ENCODE measurements at places on chromosomes 2 and 18. TPM values are rescaled to one million over a fixed set of nuclear protein-coding genes. Genes with fewer than 3 reads are reported as not detected.

- DNase-seq: no peak
- no peaks in the 10 kb centered on the region for H3K27me3 ChIP-seq
- no peaks in the 10 kb centered on the region for H3K36me3 ChIP-seq
- peak overlapping the region; percentile 68 for H3K27ac ChIP-seq
These were observed 141.6 kb downstream of the HDAC4 start for GRCh38 chr2:239259173-239259572.

DNA sequence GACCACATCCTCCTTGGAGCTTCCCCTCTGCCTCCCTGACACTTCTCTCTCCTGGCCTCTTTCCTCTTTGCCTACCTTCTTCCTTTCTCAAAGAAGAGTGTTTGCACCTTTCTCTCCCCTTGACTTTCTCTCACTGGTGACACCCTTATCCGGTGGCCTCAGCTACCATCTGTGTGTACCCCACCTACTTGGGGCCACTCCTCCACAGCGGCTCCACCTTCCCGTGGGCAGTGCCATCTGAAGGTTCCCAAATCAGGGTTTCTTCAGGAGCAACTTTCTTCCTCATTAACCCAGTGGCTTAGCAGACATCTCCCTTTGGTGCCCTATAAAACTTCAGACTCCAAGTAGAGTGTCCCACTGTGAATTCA, 5.3 kb upstream of the NCL start:
- no peak overlapping the region for H3K4me3 ChIP-seq
- H3K27me3 ChIP-seq: no peaks in the 10 kb centered on the region
- DNase-seq: no peak
- no peaks in the 10 kb centered on the region for H3K36me3 ChIP-seq

DNA sequence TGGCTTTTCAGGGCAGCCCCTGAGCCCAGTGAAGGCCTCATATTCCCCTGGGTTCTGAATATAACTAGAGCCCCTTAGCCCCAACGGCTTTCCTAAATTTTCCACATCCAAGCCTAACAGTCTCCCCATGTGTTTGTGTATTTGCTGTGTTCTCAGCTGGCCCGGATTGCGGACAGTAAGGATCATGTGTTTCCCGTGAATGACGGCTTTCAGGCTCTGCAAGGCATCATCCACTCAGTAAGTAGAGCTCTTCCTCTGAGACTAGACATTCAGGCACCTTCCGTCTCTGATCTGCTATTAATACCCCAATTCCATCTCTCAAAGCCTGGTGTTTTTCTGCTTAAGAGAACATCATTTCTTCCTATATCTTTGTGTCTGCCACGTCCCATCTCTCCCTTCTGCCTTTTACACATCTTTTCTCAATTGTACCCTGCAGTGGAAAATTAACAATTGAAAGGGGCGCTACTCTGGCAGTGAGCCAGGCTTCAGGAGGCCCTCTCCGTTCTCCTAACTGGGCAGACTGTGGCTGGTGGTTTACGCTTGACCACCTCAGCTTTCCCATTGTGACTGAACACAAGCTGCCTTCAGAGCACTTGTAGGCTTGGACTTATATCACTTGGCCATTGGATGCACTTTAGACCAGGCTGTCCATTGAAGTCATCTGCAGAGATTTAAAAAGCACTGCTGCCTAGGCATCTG, 64.4 kb downstream of the ANTXR1 start:
- H3K4me3 ChIP-seq: no peak overlapping the region
- H3K27ac ChIP-seq: no peak overlapping the region
- H3K27me3 ChIP-seq: no peaks in the 10 kb centered on the region

ALK gene
- total RNA-seq: not detected

DNA sequence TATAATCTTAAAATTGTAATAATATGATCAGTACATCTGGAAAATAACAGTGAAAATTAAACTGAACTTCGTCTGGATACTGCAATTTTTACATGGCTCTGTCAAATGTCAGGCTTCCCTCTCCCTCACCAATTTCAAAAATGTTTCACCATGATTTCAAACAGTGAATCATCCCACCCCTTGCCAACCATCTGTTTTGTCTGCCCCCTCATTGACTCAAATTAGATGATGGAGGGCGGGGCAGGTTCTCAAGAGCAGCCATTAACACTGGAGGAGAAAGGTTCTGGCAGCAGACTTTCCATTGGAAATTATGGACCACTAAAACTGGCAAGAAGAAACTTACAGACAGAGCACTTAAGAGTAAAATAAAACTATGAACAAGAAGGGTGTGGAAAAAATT, 1195.7 kb upstream of the ZEB2 start:
- no peak overlapping the region for H3K27ac ChIP-seq
- H3K27me3 ChIP-seq: no peaks in the 10 kb centered on the region
- H3K4me1 ChIP-seq: no peaks in the 10 kb centered on the region
- H3K4me3 ChIP-seq: no peak overlapping the region
- DNase-seq: no peak

- H3K4me3 ChIP-seq: no peak overlapping the region
- no peak overlapping the region for H3K27ac ChIP-seq
- H3K4me1 ChIP-seq: no peaks in the 10 kb centered on the region
- no peaks in the 10 kb centered on the region for H3K36me3 ChIP-seq
These were observed 126.3 kb downstream of the FAM168B start for GRCh38 chr2:130966775-130967490.

DNA sequence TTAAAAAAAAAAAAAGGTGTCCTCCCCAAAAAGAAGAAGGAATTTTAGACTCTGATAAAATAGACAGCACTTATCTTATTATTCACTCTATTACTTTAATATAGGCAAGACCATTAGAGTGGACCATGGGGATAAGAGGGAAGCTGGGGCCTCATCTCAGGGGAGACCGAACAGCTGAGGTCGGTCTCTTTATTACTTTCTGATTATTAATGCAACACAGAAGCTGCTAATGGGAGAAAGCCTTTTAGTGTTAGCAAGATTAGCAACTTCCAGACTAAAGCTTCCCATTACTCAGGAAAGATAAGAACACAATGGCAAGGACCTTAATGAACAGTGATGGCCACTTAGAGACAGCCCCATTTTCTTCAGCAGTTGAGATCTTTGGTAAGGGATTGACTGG, 135.5 kb downstream of the TMEFF2 start:
- H3K27me3 ChIP-seq: no peaks in the 10 kb centered on the region
- H3K27ac ChIP-seq: no peak overlapping the region
- no peak overlapping the region for H3K4me3 ChIP-seq
- H3K4me1 ChIP-seq: no peaks in the 10 kb centered on the region

IL1R2 gene
- 0.40 TPM for total RNA-seq

RAPH1 gene
- 3.0 TPM for total RNA-seq

GRCh38 chr2:239438995-239439753, 38.4 kb upstream of the HDAC4 start:
- no peaks in the 10 kb centered on the region for H3K27me3 ChIP-seq
- no peaks in the 10 kb centered on the region for H3K36me3 ChIP-seq
- H3K27ac ChIP-seq: no peak overlapping the region
- DNase-seq: no peak
- no peak overlapping the region for H3K4me3 ChIP-seq

GRCh38 chr2:50391556-50391955, 640.4 kb downstream of the NRXN1 start:
- no peaks in the 10 kb centered on the region for H3K4me1 ChIP-seq
- no peak overlapping the region for H3K27ac ChIP-seq
- no peaks in the 10 kb centered on the region for H3K27me3 ChIP-seq
- H3K36me3 ChIP-seq: no peaks in the 10 kb centered on the region
- DNase-seq: no peak
- no peak overlapping the region for H3K4me3 ChIP-seq

RAB6C gene
- total RNA-seq: not detected

DNA sequence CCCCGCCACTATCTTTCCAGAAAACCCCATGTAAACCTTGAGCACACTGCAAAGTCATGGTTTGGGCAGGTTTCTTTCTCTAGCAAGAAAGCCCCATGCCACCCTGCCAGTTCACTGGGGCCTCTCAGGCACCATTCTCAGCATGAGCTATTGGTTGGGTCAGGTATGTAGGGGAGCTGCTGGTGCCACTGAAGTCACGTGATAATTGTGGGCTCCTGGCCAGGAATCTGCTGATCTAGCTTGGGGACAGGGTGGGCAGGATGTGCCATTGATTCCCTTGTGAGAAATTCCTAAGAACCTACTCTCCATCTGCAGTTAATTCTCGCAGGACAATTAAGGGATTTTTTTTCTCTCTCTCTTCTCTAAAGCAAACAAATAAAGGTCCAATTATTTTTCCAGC, 26.5 kb upstream of the HNMT start:
- H3K27me3 ChIP-seq: no peaks in the 10 kb centered on the region
- H3K4me1 ChIP-seq: no peaks in the 10 kb centered on the region
- no peaks in the 10 kb centered on the region for H3K36me3 ChIP-seq
- no peak overlapping the region for H3K4me3 ChIP-seq

DNA sequence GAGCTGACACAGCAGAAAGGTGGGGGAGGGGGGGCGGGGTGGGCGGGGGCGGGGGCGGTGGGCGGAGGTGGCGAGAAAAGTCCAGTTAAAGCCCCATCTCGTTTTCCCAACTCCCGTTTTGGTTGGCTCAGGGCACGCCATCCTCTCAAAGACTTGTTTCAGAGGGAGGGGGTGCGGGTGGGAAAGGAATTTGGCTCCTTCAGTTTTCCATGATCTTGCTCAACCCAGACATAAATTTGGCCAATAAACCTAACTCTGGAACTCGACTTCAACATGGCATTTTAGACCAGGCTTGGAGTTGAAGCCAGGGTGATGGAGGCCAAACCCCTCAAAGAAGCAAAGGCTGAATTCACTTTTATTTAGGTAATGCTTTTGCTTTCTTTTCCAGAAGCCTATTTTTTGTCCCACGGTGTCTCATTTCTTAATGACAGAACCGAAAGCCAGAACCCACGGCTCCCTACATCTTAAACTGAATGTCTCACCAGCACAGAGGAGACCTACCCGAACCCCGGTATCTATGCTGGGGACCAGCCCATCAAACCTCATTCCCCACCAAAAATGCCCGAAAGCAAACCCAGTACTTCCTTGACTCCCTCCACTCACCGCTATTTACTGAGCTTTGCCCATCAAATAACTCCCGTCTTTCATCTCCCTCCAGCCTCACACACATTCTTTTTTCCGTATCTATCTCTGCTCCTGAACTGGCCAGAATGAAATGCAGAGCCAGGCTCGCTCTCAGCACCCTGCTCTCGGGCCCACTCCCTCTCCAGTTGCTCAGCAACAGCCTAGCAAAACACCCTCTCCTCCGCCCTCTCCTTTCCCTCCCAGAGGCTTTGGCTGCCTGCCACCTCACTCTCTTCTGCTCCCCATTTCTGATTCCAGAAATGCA, 4.3 kb downstream of the IGFBP5 start:
- DNase-seq: no peak
- peaks cover 3% of the 10 kb centered on the region for H3K27me3 ChIP-seq
- H3K4me1 ChIP-seq: peaks cover 10% of the 10 kb centered on the region
- H3K27ac ChIP-seq: no peak overlapping the region

MSH6 gene
- total RNA-seq: 41.8 TPM

LRRTM1 gene
- not detected for total RNA-seq

DNA sequence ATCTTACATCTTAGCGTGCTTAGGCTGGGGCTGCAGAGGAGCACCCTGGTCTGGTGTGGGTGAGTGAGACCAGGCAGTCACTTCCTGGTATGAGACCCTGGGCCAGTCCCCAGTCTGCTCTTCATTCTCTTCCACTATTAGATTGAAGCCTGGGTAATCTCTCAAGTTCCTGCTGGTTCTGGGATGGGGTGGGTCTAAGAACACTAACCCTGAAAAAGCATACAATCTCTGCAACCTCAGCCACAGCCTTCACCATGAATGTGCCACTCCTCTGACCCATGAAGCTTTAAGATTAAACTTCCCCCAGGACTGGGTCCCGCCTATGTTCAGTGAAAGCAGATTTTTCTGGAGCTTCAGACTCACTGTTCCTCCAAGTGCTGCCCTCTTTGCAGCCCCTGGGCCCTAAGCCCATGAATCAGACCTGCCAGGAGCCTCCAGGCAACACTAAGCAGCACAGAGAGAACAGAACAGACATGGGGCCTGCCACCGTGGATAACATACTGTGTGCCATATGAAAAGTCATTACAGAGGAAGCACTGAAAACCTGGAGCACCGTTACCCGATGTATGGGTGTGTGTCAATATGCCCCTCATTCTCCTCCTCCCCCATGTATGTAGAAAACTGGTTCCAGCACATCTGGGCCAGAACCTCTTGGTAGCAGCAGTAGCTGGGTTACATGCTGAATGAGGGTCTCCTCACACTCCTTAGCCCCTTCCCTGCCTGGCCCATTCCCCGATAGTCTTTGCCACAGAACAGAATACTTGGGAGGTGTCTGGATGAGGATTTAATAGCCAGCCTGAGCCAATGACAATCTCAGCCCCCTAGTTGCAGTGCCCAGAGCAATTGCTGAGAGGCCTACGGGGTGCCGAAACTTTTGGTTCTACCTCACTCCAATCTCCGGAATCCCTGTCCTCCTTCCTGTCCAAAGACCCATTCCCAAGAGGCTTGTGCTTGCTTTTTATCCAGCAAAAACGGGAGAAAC, 2.7 kb upstream of the SIX2 start:
- H3K27ac ChIP-seq: no peak overlapping the region
- DNase-seq: no peak
- no peaks in the 10 kb centered on the region for H3K4me1 ChIP-seq
- H3K4me3 ChIP-seq: no peak overlapping the region
- H3K27me3 ChIP-seq: peaks cover 5% of the 10 kb centered on the region
- H3K36me3 ChIP-seq: no peaks in the 10 kb centered on the region

SERPINB3 gene
- not detected for total RNA-seq

DNA sequence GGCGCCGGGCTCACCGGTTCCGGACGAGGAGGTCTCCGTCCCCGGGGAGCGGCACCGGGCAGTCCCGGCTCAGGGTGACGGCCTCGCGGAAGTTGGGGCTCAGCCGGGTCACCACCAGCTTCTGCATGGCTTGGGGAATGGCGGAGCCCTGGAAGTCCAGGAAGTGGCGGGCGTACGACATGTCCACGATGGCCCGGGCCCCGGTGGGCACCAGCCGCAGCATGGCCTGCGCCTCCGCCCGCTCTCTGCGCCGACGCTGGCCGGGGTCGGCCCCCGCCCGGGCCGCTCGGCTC, 157 bp downstream of the PTGR3 start:
- no peaks in the 10 kb centered on the region for H3K36me3 ChIP-seq
- H3K4me1 ChIP-seq: peaks cover 24% of the 10 kb centered on the region
- DNase-seq: no peak
- H3K27me3 ChIP-seq: no peaks in the 10 kb centered on the region
- peak overlapping the region; percentile 89 for H3K4me3 ChIP-seq

- DNase-seq: no peak
- peaks cover 8% of the 10 kb centered on the region for H3K4me1 ChIP-seq
- H3K4me3 ChIP-seq: no peak overlapping the region
- H3K27me3 ChIP-seq: no peaks in the 10 kb centered on the region
- H3K27ac ChIP-seq: no peak overlapping the region
These were observed 2.6 kb downstream of the CLIP4 start for GRCh38 chr2:29117636-29118303.

ABCB11 gene
- not detected for total RNA-seq

GRCh38 chr2:6423157-6423556, 442.6 kb downstream of the CMPK2 start:
- H3K4me3 ChIP-seq: no peak overlapping the region
- DNase-seq: no peak
- no peak overlapping the region for H3K27ac ChIP-seq
- H3K4me1 ChIP-seq: no peaks in the 10 kb centered on the region

GRCh38 chr2:218022851-218023530, 20.2 kb upstream of the TNS1 start:
- H3K4me1 ChIP-seq: no peaks in the 10 kb centered on the region
- H3K27me3 ChIP-seq: no peaks in the 10 kb centered on the region
- DNase-seq: no peak
- H3K27ac ChIP-seq: no peak overlapping the region
- no peaks in the 10 kb centered on the region for H3K36me3 ChIP-seq

Data from naive thymus-derived CD4-positive, alpha-beta T cell (primary cell).